Fibroblast of mammary gland (primary cell): ENCODE measurements at places on chromosomes 13 and 19.

DNA sequence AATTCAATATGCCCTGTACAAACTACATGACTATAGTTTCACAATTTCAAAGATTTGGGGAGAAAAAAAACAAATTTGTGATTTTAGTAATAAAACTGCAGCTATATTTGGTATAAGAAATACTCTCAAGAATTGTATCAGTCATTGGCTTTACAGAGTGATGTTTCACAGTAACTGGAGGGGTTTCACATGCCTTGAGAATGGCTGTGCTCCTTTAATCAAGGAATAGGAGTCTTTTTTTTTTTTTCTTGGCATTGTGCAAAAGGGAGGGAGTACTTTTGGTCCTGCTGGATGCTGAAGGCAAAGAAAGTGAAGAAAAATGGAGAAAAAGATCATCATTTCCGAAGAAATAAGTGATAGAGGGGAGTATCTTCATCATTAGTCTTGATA is 6.8 kb downstream of the ZNF507 start:
- DNase-seq = peak; percentile 25

DNA sequence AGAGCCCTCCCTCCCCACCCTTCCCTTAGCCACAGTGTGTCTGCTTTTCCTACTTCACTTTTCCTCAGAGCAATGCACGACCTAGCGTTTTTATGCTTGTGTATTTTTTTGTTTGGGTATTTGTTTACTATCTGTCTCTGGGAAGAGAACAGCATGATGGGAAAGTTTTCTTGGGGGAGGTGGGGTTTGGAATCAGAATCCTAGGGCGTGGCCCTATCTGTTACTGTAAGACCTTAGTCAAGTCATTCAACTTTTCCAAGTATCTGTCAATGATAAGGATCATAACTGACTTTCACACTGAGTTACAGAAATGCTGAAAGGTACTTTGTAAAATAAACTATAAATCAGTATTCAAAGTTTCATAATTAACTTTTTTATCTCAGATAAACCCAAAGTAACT is 146.3 kb upstream of the WASF3 start:
- no peak for DNase-seq

DNA sequence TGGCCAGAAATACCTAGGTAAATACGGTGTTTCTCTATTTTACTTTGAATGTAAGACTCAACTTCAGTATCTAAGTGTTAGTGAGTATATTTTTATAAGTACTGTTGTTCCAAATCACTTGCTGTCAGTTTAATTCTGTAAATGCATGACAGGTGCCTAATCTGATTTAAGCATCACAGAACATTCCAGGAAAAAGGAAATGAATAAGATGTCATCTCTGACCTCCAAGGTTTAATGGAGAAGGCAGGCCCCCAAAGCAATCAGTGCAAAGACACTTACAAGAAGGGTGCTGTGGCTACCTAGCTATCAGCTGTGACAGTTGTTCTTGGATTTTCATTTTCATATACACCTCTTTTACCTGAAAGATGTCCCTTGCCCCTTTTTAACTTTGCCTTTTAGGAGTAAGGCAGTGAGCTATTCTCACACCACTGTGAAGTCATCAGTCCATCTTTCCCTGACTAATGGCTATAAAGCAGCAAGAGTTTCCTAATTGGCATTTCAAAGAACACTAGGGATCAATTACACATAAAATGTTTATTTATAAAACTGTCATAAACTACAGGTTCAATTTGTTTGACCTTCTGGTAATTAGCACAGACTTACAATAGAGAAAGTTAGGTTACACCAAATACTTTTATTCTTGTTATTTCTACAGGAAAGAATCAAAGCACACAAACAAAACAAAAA is 427.6 kb downstream of the SPRY2 start:
- DNase-seq = no peak

DNA sequence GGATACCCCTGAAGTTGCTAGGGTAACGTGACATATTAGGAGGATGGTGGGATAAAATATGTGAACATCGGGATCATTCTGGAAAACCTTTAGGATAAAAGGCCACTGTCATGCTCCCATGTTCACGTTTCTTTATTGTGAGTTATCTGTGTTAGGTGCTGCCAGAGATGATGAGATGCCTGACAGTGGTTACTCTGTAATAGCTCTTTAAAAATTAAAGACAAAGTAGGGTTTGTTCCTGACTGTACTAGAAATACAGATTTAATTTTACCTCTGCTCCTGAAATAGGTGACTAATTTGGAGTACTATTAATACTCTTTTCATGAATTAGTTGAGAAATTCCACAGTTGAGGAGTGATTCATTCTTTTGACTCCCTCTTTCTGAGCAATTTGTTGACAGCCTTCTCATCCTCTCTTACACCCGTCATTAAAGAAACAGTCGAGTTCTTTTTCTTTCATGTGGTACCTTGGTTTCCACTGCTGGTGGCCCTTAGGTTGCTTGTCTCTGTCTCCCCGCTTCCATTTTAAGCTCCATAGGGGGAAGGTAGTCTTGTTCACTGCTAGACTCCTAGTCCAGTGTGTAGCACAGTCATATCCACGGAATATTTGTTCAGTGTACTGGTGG is 28.4 kb downstream of the SAE1 start:
- no peak for DNase-seq

GRCh38 chr19:58021541-58022282 is 12.1 kb upstream of the ZSCAN1 start:
- peak; percentile 61 for DNase-seq
